GM13977 (cell line): ENCODE measurements at places on chromosomes 12 and 14.

DNA sequence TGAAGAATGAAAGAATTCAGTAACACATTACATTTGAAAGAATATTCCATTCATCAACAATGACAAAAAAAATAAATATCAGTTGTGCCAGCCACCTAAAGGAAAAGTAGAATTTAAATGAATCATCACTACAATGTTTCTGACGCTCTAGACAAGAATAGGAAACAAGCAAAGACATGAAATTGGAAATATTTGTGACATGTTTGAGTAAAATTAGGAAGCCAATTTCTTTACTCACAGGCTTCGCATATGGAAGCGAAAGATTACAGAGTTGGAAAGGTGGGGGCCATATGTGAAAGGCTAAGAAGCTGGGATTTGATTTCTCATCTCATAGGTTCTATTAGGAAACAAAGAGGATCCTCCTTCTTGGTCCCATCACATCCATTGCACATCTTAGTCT lies 279.0 kb downstream of the IPO8 start:
- DNase-seq = no peak

- DNase-seq = no peak
Observed at GRCh38 chr12:127934409-127934808, 332.6 kb upstream of the TMEM132C start.

- no peak for DNase-seq
Observed at GRCh38 chr14:63454863-63455622, 88.1 kb downstream of the PPP2R5E start.

DNA sequence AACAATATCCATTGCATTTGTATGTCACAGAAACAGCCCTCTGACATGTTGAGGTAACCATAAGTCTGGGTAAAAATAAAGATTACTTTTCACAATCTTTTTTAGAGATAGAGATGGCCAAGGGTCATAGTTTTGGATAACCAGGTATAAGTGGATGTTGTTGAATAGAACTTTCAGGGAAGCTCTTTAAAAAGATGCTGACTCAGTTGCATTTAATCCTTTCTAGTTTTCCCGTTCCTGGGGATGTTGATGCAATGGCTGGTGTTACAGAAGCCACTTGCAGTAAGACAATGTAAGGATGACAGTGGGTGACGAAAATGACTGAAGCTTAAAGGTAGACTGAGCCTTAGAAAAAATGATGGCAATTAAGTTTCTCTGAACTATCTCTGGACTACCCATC lies 1473.7 kb downstream of the AACS start:
- DNase-seq = no peak

DNA sequence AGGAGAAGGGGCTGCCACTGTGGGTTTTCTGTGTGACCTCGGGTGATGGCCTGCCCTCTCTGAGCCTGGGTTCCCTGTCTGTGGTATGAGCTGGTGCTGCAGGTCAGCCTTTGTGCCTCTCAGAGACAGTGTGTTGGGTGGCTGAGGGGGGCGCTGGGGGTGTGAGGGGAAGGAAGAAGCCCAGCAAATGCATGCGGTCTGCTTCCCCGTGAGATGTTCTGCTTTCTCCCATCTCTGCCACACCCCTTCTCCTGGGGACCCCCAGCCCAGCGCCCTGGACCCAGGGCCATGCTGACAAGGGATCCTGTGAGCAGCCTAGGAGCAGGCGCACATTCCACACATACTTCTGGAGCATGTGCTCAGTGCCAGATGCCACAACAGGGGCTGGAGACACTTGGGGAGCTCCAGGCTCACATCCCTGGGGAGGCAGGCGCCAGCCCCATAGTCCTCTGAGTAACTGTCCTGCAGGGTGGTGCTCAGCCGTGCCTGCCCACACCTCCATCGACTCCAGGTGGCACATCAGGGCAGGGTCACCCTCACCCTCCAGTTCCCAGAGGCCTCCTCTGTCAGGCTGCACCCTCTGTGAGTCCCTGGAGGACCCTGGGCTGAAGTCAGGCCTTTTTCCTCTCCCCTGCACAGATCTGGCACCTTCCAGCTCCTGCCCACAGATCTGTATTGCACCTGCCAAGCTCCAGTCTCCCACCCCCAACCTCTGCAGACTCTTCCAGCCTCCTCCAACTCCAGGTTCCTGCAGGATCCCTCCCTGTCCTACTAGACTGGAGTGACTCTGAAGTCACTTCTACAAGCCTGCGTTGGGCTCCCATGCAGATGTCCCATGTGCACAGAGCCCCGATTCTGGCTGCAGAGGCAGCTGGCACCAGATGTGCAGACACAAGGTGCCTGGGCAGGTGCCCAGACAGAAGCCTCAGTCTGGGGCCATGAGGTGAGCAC lies 205.6 kb downstream of the KIF26A start:
- DNase-seq = no peak

DNA sequence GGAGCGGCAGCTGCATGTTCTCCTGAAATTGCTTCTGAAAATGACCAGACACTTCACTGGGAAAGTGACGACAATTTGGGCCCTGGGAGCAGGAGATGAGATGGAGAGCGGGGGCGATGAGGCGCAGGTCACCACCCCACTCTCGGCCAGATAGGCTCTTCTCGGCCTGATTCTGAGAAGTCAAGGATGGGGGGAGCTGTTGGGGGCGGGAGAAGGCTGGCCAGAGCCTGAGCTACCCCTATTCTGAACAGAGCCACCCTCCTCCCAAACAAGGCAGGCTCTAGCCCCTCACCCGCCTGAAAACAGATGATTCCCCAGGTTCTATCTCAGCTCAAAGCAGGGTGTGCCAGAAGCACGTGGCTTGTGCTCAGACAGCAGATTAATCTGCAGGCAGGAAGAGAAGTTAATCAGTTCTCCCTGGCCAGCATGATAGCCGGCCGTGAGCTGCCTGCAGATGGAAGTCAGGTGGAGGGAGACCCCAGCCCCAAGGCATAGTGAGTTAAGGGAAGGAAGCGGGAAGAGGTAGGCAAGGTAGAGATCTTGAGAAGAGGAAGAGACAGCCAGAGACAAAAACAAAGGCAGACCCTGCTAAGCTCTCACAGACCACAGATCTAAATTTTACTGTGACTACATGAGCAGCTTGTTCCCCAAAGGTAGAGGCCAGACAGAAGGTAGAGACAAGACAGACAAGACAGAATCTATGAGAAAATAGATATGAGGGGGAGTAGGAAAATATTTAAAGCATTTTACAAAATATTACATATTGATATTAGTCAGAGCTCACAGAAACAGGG lies 10.9 kb upstream of the TAC3 start:
- DNase-seq = no peak

DNA sequence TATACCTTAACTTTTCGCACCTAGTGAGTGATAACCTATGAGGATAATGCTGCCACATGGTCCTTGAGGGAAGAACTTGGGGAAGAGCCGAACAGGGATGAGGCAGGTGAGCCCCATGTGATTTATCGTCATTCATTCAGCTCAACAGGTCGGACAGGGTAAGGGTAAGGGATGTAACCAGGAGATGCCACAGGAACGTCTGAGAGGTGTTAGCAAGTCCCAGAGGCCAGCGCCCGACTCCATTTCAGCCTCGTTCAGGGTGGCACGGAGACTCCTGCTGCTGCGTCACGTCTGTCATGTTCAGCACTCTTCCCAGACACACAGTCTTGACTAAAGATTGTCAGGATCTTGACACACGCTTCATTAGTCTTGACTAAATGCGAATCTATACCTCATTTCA lies 23.4 kb upstream of the TIGAR start:
- no peak for DNase-seq

GRCh38 chr12:9648701-9649531 lies 20.6 kb upstream of the CLEC2D start:
- no peak for DNase-seq

GRCh38 chr12:13211191-13211858 lies 14.8 kb downstream of the EMP1 start:
- DNase-seq = no peak

GRCh38 chr14:99430491-99430890 lies 50.2 kb downstream of the SETD3 start:
- no peak for DNase-seq

- no peak for DNase-seq
Observed at GRCh38 chr14:27025648-27026047, 427.8 kb upstream of the NOVA1 start.

DNA sequence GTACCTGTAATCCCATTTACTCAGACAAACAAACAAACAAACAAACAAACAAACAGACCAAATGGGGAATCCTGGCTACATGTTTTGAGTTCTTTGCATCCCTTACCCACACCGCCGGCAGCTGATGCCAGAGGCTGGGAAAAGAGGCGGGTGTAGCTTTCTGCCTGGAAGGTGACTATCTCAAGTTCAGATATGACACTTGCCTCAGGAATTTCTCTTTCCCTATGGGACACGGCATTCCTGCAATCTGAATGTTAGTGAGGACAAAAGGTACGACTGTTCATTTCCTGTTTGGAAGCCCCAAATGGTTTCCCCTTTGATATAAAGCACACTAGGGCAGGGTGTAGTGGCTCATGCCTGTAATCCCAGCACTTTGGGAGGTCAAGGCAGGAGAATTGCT lies 2.9 kb downstream of the MYL2 start:
- DNase-seq = no peak

GRCh38 chr14:69716478-69717187 lies 50.3 kb upstream of the SRSF5 start:
- peak; percentile 39 for DNase-seq

- DNase-seq = no peak
Observed at GRCh38 chr14:56487090-56487667, 92.4 kb upstream of the TMEM260 start.

DNA sequence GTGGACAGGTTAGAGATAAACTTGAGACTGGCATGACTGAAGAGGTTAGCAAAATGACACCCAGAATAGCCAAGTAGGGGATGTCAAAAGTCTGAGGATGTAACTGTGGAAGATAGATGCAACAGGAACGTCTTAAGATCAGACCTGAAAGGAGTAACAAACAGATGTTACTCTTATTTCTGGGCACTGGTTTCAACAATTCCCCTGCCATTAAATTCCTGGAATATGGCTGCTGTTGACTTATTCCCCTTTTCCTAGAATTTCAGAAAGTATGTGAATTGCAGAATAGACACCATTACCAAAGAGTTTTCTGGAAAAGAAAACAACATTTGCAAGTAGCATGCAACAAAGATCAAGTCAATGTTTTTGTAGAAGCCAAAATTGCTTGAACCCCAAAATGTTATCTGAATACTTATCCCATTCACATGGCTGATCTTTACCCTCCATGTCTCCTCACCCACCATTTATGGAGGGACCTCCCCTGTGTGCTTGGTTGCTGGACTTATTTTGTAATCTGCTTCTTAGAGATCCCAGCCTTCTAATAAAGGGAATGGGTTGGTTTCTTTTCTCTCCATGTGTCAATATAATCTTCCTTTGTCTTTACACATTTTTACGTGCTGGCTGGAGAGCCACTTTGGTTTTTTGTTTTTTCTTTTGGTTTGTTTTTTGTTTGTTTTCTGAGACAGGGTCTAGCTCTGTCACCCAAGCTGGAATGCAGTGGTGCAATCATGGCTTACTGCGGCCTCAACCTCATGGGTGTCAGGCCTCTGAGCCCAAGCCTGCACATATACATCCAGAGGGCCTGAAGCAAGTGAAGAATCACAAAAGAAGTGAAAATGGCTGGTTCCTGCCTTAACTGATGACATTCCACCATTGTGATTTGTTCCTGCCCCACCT lies 57.0 kb downstream of the BBS10 start:
- no peak for DNase-seq

GRCh38 chr12:54197431-54197909 lies 8.7 kb upstream of the SMUG1 start:
- no peak for DNase-seq

- no peak for DNase-seq
Observed at GRCh38 chr12:98737322-98737712, 92.2 kb downstream of the APAF1 start.

DNA sequence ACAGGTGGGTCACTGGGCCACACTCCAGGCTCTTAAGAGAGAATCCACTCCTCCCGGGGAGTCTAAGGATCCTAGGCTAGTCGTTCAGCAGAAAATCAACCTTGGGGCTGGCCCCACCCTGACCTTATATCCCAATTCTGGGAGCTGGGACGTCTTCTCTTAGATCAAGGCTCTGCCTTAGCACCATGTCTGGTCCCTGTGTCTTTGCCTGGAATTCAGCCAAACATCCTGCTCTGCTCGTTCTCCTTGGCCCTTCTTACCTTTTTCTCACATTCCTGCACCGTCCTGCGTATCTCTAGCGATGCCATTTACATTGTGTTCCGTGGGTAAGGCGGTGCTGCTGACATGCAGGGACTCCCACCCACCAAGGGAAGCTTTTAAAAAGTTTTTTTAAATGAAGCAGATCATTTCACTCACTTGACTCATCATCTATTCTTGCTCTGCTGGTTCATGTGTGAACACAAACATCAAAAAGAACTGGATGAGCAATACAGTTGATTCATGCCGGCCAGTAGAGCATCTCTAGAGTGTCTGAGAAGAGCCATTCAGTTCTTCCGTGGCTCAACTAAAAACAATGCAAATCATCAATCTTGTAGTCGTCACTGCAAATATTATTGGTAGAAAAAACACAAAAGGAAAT lies 50.2 kb downstream of the KCNK13 start:
- DNase-seq = no peak

GRCh38 chr14:70118064-70118463 lies 70.7 kb downstream of the SLC8A3 start:
- DNase-seq = no peak

DNA sequence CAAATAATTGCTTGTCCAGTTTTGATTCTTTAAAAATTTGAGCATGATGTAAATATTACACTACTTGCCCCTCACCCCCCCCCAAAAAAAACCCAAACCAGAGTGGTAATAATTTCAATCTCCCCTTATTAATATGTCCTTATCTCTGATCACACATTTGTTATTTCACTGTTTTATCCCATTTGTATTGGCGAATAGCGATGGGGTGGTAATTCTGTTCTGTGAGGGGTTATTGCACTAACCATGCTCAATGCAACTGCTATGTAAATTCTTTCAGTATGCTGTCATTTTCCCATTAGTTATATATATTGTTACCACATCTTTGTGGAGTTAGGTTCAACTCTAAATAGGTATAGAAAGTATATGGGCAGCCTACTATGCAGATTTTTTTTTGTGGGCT lies 1.1 kb downstream of the RIMKLB start:
- no peak for DNase-seq

- DNase-seq = no peak
Observed at GRCh38 chr12:58310809-58311622, 369.6 kb downstream of the ATP23 start.

DNA sequence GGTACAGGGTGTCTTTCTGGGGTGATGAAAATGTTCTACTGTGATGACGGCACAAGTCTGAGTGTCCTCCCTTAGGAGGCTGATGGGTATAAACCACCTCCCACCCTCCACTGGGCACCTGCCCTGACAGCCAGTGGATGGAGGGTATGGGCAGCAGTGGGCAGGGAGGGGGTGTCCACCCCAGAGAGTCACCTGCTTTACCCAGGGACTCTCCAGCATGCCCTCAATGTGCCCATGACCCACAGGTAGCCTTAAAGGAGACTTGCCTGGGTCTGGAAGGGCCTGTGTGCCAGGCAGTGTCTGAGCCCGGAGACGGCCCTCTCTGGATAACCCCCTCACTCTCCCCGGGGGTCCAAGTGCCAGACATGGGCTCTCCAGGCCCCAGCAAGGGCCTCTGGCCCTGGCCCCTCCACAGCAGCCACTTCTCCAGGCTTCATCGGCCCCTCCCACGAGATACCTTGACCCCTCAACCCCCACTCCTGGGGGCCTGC lies 38.8 kb downstream of the CCNK start:
- no peak for DNase-seq

- no peak for DNase-seq
Observed at GRCh38 chr14:64855721-64856528, 23.8 kb downstream of the SPTB start.
